ENCODE measurements at places on chromosomes 12 and 14.
A peak's percentile ranks its signal among the peaks of the same experiment; 100 is the strongest.

DNA sequence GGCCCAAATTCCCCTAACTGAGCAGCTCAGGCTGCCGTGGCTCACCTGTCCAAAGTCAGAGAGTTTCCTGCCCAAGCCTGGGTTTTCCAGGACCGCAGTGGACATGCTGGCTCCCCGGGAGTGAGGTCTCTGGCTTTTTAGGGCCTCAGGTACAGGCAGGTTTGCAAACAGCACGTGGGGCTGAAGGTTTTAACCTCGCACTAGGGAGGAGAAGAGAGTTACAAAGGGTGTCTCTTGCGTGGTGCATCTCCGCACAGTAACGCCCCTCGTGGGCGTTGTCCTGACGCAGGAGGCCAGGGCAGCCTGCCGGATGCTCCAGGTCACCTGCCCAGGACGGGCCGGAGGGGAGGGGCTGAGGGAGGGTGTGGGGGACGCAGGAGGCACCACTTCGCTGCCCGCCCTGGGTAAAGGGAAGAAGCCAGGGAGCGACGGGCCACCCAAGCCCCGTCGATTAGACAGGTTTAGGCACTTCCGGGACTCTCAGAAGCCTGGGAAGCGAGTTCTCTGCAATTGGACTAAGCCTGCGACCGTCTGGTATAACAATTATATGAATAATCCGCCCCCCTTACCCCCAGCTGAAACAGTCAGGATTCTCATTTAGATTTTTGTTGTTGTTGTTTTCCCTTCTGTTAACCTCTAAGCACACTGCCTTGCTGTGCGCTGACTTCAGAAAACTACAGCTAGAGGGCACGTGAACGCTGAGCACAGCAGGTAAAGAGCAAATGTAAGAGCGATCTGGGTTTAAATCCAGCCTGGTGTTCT lies at the start of gene PAH:
Gene PAH, minus strand, starts transcription at position 219 of the 762 bp plus-strand sequence. Its CDS starts 114 bp downstream, at position 105.
- no peak for DNase-seq

- DNase-seq, result no peak
These were observed 667.2 kb downstream of the GALC start for GRCh38 chr14:87325741-87326140.

DNA sequence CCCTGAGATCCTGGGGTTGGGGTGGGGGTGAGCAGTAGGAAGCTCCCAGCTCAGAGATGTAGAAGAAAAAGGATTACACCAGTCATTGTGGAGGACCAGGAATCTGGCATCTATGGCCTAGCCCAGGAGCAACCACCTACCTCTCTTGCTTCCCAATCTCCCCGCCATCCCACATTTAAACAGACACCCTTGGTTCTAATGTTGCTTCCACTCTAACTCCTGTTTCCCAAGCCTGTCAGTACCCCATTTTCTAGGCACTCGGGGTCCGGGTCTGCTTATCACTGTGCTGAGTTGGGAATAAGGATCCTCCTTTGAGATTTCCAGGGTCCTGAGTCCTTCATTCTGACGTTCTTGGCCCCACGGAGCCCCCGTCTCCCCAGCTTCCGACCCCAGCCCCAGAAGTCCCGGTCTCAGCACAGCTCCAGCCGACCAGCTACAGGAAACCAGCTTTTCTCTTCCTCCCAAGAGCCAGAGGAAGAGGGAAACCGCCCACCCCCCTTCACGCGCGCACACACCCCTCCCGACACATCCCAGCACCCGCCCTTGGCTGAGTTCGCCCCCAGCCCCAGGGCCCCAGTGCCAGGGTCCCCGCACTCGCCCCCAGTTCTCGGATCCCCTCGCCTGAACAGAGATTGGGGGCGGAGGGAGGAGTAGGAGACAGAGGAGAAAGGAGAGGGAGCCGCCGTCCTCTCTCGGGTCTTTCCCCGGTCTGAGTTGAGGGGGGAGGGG lies 1.2 kb downstream of the ITGA5 start:
- DNase-seq, result no peak

DNA sequence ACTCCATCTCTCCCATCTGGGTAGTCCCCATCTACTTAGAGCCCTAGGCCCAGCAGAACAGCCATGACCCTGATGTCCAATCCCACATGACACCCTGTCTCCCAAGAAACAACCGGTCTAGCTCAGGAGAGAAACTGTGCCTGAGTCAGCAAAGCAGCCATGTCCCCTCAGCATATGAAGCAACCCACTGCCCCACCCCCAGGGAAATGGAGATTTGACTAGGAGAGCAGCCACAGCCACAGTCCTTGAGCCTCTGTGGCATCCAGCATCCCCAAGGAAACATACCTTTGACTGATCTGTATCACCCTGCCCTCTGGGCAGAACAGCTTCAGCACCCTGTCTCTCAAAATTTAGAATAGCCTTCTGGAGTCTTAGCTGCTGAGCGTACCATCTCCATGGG lies 641.9 kb upstream of the FBXO33 start:
- no peak for DNase-seq

DNA sequence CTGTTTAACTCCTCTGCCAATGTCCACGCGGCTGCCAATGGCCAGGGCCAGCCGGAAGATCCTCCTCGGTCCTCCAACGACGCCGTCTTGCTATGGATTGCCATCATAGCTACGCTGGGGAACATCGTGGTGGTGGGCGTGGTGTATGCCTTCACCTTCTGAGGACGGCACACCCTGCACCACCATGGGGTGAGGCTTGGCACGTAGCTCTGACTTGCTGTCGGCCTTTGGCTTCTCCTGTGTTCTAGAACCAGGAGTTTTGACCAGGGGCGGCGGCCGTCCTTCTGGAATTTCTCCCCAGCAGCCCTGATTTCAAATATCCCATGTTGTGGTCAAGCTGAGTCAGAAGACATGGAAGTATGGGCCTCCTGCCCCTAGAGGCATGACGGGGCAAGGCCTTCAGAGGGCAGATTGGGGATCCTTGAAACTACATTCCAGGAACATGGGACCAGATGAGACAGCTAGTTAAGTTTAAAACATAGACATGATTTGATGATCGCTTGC lies 47.5 kb downstream of the C14orf132 start:
- DNase-seq, result no peak

GRCh38 chr12:132144115-132144809 lies at the start of the genes DDX51 and NOC4L:
TSS of gene DDX51 (minus strand) at chr12:132144319. CDS start at chr12:132144296, 23 bp downstream.
TSS of gene NOC4L (plus strand) at chr12:132144457. CDS start at chr12:132144489, 32 bp downstream.
- peak; percentile 81 for DNase-seq

GRCh38 chr14:94217116-94217515 lies 43.0 kb downstream of the PPP4R4 start:
- no peak for DNase-seq

DNA sequence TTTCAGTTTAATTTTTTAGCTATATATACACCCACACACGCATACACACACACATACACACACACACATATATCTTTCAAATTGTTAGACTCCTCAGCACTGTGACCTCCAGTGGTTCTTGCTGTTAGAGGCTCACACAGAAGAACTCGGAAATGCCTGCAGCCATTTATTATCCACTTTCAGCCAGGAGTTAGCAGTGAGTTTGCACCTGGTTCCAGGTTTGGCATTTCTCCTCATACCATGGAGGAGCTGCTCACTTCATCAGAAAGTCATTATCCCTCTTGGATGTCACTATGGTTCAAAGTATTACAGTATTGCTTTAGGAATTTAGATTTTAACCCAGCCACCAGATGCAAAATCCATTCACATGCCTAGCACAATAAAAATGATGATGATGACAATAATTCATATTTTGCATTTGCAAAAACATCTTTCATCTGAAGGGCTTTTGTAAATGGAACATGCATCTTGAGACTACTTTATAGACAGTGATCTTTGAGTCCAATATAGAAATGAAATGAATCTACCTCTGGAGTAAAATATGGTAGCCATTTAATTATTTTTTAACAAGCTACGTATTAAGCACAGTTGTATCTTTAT lies 42.3 kb downstream of the NPAS3 start:
- no peak for DNase-seq

- DNase-seq, result no peak
These were observed 260.2 kb downstream of the BMP4 start for GRCh38 chr14:53696217-53696965.

DNA sequence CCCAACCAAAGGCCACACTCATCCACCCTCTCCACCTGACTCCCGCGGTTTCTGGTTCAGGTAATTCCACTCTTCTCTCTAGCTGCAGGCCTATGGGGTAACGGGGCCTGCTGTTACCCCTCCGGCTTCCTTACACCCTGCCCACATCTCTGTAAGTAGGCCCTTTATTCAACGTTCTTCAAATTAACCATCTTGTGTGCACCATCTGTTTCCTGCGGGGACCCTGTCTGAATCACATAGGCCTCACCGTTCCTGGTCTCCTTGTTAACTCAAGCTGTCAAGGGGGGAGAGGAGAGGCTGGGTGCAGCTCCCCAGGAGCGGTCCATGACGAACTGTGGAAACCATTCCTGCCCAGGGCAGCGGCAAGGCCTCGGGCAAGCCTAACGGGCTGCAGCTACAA lies 9.3 kb upstream of the DLK1 start:
- no peak for DNase-seq

- DNase-seq, result no peak
These were observed 200.1 kb upstream of the TMTC1 start for GRCh38 chr12:29983851-29984250.

- DNase-seq, result no peak
These were observed 380.4 kb upstream of the CCDC196 start for GRCh38 chr14:66105815-66106214.

- peak; percentile 76 for DNase-seq
These were observed 5.8 kb upstream of the TNFRSF1A start for GRCh38 chr12:6347367-6348338.

GRCh38 chr12:96882862-96883261 lies 24.2 kb upstream of the NEDD1 start:
- no peak for DNase-seq

DNA sequence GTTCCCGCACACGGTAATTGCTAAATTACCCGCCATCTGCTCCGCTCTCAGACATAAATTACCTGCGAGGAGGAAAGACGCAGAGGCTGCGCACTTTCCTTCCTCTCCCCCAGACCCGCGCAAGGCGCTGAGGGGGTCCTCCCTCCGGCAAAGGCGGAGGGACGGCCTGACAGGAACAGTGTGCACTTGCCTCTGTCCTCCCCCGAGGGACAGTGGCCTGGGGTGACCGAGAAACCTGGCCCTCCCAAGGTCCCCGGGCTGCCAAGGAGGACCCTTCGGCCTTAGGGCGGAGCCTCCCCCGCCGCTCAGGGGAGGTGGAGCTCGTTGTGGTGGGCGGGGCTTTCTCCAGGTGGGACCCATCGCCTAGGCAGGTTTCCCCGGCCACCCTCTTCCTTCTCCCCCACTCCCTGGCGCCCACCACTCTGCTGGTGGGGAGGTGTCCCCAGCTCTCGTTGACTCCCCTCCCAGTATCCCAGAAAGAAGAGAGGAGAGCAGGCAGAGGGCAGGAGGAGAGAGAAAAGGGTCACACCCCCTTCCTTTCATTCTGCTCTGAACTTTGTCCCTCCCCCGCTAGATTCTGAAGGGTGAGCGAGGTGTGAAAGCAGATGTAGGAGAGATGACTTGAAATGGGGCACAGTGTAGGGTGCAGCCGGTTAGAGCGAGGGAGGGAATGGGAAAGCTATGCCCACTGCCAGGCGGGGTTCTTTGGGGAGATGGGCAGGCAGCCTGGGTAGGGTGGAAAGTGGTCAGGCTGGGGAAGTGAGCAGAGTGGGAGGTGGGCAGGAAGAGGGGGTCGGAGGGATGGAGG lies 11.4 kb upstream of the CALCOCO1 start:
- no peak for DNase-seq

GRCh38 chr14:69624136-69624535 lies 12.7 kb downstream of the SUSD6 start:
- DNase-seq, result no peak

GRCh38 chr14:75150150-75150549 lies 23.3 kb upstream of the NEK9 start:
- DNase-seq, result no peak

GRCh38 chr12:104889735-104890134 lies 68.4 kb downstream of the SLC41A2 start:
- DNase-seq, result no peak

GRCh38 chr14:92755495-92755894 lies 7.1 kb upstream of the LGMN start:
- no peak for DNase-seq

DNA sequence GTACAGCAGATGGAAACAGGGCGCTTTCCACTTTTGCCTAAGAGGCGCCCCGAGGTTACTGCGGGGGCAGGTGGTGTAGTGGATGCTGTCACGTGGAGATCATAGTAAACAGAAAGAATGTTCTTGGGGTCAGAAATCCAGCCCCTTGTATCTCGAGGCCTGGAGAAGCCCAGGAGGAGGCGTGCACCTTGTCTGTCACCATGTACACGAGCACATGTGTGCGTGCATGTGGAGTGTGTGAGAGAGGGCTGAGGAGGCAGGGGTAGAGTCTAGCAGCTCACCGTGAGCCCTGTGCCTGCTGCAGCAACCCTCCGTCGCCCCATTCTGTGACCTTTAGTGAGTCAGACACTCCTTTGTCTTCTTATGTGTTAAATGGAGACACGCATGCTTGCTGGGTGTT lies 59.0 kb downstream of the CACNA1C start:
- no peak for DNase-seq

GRCh38 chr12:54026640-54027441 lies 1.4 kb upstream of the HOXC6 start:
- no peak for DNase-seq

GRCh38 chr12:86660488-86661147 lies 404.4 kb upstream of the MGAT4C start:
- no peak for DNase-seq

DNA sequence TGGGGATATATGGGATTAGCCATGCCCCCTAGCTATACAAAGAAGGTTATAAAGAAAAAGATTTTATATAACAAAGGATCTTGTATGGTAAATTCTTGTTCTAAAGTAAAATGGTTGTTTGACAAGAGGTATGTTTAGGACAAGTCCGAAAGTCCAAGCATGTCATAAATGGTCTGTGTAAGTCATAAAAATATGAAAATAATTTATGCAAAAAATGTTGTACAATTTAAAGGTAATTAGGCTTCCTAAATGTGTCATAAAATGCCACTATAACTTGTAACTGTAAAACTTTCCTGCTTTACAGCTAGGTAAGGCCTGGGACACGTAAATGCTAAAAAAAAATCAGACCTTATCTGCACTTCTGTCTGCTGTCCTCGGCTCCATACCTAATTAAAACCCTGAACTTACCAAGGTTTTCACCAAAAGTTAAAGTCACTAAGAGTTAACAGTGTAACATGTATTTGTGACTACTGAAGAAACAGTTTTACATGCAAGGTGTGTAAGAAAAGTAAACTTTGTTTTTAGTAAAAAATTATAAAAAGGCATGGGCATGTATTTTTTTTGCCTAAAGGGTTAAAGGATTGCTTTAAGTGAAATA lies 110.0 kb upstream of the RESF1 start:
- no peak for DNase-seq

DNA sequence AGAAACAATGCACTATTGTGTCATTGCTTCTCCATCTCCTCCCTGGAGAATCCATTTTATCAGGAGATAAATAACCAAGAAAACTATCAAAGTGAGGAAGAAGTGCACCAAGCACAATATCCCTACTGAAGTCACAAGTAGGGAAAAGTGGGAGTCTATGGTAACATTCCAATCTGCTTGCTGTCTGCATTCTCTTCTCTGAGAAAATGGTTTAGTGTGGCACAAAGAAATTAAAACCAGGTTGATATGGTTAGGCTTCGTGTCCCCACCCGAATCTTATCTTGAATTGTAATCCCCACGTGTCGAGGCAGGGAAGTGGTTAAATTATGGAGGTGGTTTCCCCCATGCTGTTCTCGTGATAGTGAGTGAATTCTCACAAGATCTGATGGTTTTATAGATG lies 209.7 kb downstream of the PRKD1 start:
- DNase-seq, result no peak

GRCh38 chr14:95855606-95856005 lies 21.0 kb upstream of the TUNAR start:
- DNase-seq, result no peak

GRCh38 chr12:64625243-64626077 lies 15.2 kb downstream of the RASSF3 start:
- DNase-seq, result peak; percentile 69

- no peak for DNase-seq
These were observed 94.7 kb downstream of the CHST11 start for GRCh38 chr12:104551313-104551931.

- DNase-seq, result no peak
These were observed 6.0 kb upstream of the SIX1 start for GRCh38 chr14:60655119-60655897.
